ENCODE measurements at places on chromosomes 1 and 21.

DNA sequence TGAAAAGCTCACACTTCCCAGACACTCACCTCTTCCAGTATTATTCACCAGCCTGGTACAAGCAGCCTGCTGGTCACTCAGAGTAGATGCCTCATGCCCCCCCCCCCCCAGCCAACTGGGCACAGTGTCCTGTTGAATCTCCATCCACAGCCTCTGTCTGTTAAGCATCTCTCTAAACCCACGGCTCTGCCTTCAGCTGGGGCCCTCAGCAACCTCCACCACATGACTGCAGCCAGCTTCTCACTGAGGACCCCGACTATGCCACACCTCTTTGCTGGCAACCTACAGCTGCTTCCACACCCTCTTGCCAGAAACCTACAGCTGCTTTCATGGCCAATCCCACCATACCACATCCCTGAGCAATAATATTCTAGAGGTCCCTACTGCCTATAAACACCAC lies 113.1 kb downstream of the RHOU start:
- DNase-seq = no peak

- DNase-seq = no peak
Observed at GRCh38 chr1:33310702-33311101, 10.2 kb downstream of the A3GALT2 start.

- DNase-seq = no peak
Observed at GRCh38 chr1:223645903-223646302, 19.6 kb downstream of the CAPN8 start.

DNA sequence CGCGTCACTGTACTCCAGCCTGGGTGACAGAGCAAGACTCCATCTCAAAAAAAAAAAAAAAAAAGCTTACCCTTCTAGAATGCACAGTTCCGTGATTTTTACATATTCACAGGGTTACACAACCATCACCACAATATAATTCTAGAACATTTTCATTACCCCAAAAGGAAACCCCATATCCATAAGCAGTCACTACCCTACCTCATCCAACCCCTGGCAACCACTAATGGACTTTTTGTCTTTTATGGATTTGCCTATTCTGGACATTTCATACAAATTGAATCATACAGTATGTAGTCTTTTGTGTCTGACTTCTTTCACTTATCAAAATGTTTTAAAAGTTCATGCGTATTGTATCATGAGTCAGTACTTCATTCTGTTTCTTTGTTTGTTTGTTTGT lies 22.8 kb downstream of the SYF2 start:
- DNase-seq = no peak

- DNase-seq = no peak
Observed at GRCh38 chr1:31822766-31823165, 6.9 kb upstream of the SPOCD1 start.

- DNase-seq = no peak
Observed at GRCh38 chr1:53163291-53163768, 20.9 kb upstream of the SLC1A7 start.

GRCh38 chr21:26153758-26154157 lies 16.8 kb downstream of the APP start:
- DNase-seq = no peak

DNA sequence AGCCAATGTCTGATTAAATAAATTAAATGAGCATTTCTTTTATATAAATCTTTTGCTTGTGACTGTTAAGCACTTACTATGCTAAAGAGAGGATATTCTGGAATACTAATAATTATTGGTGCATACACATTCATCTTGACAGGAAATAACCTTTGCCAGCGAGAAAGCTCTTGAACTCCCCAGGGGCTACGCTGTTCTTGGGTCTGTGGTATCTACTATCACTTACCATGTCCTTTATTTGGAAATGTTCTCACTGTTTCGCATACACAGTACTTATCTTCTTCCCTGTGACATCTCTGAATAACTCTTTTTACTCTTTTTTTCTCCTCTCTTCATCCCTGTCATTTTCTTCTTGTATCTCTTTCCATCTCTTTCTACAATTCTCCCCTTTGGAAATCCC lies 178.7 kb downstream of the GABPA start:
- no peak for DNase-seq

DNA sequence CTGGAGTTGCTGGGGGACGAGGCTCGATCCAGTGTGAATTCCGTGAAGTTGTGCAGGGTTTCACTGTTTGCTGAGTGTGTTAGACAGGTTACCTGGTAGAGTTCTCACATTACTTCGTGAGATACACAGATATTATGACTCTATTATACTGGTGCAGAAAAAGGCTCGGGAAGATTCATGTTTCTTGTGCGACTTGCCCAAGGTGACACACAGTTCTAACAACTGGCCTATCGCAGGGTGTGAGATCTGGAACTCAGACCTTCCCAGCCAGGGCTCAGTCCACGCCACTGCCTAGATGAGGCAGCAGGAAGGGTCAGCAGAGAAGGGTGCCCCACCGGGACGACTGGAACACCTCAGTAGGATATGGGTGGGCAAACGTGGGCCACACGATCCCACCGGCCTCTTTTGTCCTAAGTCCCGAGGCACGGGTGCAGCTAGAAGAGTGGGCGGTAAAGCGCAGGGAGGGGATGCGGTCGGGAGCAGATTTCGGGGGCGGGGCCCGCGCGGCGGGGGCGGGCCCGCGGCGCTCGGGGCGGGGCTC lies 296 bp upstream of the RNPEP start:
- peak; percentile 71 for DNase-seq

GRCh38 chr1:8276173-8276914 lies 41.6 kb upstream of the SLC45A1 start:
- DNase-seq = no peak

DNA sequence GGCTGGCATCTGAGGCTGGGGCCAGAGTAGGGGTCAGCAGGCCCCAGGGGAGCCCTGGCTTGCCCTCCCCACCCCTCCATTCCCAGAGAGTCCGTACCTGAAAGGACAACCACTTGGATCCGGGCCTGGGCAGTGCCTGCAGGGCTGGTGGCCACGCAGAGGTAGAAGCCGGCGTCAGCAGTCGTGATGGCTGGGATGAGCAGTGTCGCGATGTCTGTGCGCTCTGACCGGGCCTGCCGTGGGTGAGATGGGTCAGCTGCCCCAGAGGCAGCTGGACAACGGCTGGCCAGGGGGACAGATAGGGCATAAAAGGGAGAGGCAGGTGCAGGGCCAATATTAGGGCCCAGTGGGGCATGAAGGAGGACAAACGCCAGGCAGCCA lies 42.7 kb downstream of the LDLRAD2 start:
- no peak for DNase-seq

DNA sequence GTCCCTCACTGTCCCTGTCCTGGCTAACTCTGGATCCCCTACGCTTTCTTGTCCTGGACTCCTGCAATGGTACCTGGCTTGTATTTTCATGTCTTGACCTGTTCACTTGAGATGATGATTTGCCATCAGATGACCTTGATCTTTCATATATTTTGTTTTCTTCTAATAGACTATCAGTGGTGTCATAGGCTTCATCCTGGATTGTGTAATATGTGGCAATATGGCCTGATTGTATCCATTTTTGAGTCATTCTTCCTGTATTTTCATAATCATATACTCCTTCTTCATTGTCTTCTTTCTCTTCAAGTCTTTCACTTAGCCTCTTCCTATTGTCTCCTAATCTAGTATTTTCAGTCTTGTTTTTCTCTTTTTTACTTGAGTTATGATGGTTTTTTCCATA lies 11.1 kb downstream of the FLG start:
- DNase-seq = no peak

- DNase-seq = no peak
Observed at GRCh38 chr1:174206148-174206836, 47.0 kb downstream of the RABGAP1L start.

Measured in stimulated activated CD4-positive, alpha-beta T cell treated with anti-CD3 and anti-CD28 coated beads, Interleukin-1b, Interleukin-23, amount 100 ng/mL, for 4 hours (primary cell).